ENCODE measurements at places on chromosomes 13 and 19.
A peak's percentile ranks its signal among the peaks of the same experiment; 100 is the strongest.

DNA sequence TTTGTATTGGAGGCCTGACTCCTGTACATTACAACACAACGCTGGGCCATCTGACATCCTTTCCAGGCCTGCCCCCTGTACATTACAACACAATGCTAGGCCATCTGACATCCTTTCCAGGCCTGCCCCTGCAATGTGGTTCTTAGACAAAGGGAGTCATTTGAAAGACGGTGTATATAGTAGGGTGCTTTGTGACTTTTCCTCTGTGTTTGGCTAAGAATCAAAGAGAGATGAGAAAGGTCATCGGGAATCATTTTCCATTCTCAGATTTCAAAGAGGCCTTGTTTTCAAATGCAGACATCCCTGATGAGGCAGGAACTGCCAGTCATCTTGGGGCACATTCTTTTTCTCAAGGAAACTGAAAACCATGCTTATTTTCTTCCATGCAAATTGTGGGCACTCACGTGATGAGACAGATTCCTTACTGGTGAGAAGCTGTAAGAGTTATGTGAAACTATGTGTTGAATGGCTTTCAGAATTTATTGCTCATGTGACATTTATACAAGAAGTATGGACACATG, 551.6 kb downstream of the MYO16 start:
- DNase-seq = no peak

GRCh38 chr13:79448413-79448812, 32.5 kb upstream of the NDFIP2 start:
- DNase-seq = no peak

DNA sequence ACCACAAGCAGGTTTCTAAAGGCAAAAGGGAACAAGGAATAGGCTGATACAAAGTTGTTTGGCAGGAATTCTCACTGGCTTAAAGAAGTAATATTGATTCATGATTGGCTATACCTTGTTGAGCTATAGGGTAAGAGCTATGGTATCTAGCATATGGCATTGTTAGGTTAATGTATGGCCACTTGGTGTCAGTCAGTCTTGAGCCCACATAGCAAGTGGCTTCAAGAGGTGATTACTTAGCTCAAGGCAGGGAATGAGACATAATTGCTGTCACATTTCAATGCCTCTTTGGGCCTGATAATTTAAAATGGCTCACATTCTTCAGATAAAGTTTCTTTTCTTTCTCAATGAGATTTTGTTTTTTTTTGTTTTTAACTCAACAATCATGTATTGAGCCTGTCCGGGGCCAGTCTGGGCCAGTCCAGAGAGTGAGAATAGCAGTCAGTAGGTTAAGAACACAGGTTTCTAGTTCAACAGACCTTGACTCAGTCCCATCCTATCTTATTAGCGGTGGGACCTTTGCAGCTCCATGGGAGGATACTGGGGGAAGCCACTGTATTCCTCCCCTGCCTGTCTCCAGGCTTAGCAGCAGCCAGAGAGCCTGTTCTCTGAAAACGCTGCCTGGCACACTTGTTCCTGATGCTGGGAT, 45.8 kb upstream of the RCBTB2 start:
- DNase-seq = no peak

GRCh38 chr19:54606891-54607784, 13.7 kb downstream of the LILRA1 start:
- no peak for DNase-seq

GRCh38 chr13:114282041-114282670, 755 bp downstream of the UPF3A start:
- DNase-seq = peak; percentile 67

GRCh38 chr13:55553701-55554100, 1587.0 kb upstream of the PRR20A start:
- DNase-seq = no peak

DNA sequence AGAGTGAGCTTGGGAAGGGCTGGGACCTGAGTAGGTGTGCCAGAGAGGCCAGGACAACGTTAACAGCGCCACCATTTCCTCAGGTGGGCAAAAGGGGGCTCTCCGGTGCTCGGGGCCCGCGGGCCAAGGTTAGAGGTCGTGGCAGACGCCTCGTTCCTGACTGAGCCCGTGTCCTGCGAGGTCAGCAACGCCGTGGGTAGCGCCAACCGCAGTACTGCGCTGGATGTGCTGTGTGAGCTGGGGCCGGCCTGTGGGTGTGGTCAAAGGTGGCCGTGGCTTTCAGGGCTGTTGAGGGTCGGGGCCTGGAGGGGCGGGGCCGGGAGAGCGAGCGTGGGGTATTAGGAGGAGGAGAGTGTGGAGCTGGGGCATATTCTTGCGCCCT, 3.7 kb downstream of the KIRREL2 start:
- DNase-seq = no peak

DNA sequence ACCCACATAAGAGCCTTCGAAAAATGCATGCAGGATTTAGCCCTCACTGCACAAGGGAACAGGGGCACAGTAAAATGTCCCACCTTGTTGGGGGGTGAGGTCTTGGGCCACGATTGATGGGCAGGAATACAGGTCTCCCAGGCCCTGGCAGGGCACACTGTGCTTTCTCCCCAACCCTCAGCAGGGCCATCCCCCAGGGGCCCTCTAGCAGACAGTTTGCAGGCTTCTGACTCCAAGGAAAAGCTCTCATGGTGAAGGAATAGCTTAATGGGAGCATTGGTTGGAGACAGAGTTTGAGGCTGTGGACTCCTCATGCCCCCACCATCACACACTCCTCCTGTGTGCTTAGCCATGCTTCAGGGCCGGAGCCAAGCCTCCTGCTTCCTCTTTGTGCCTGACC, 484.6 kb downstream of the ZNF536 start:
- no peak for DNase-seq

GRCh38 chr19:33332248-33332647, 29.9 kb upstream of the CEBPA start:
- DNase-seq = no peak

- DNase-seq = peak; percentile 55
Observed at GRCh38 chr13:28636677-28637317, 22.1 kb upstream of the POMP start.

DNA sequence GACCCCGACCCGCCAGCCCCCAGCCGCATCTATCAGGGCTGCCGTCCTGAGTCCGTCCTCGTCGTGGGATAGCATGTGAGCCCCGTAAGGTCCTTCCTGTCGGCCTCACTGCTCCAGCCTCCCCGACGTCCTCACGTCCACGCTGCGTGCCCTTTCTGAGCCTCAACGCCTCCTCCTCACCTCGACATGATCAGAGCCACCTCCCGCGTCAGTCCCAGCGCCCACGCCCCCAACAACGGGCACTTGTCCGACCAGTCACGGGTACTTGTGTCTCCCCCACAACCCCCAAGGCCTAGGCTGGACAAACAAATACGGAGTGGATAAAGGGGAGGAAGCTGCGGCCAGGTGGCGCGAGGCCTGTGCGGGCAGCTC, 665 bp downstream of the ZNF497 start:
- DNase-seq = peak; percentile 44

GRCh38 chr19:13031917-13032623, 36.8 kb downstream of the NFIX start:
- no peak for DNase-seq

DNA sequence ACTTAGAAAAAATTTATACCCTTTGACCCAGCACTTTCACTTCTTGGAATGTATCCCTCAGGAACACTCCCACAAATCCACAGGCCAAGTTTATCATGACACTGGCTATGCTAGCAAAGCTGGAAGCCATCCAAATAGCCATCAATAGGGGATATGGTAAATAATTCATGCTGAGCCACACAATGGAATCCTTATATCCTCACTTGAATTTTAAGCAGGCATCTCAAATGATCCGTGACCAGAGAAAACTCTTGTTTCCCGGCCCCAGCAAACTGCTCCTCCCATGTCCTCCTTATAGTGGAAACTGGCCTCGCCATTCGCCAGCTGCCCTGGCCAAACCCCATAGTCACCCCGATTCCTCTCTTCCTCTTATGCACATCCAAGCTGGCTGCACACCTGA, 37.6 kb downstream of the GRIK5 start:
- no peak for DNase-seq

GRCh38 chr13:98783856-98784478, 31.5 kb upstream of the SLC15A1 start:
- DNase-seq = no peak

GRCh38 chr13:45879666-45880065, 28.1 kb upstream of the SIAH3 start:
- DNase-seq = no peak

DNA sequence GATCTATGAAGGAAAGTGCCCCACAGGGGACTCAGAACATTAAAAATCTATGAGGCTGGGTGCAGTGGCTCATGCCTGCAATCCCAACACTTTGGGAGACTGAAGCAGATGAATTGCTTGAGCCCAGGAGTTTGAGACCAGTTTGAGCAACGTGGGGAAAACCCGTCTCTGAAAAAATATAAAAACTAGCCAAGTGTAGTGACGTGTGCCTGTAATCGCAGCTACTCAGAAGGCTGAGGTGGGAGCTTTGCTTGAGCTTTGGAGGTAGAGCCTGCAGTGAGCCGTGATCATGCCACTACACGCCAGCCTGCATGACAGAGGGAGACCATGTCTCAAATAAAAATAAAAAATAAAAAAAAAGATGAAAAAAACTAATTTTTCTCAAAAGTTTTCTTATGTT, 1070.6 kb downstream of the PCDH9 start:
- no peak for DNase-seq

GRCh38 chr13:46176756-46177155, 5.2 kb downstream of the LCP1 start:
- DNase-seq = peak; percentile 10

DNA sequence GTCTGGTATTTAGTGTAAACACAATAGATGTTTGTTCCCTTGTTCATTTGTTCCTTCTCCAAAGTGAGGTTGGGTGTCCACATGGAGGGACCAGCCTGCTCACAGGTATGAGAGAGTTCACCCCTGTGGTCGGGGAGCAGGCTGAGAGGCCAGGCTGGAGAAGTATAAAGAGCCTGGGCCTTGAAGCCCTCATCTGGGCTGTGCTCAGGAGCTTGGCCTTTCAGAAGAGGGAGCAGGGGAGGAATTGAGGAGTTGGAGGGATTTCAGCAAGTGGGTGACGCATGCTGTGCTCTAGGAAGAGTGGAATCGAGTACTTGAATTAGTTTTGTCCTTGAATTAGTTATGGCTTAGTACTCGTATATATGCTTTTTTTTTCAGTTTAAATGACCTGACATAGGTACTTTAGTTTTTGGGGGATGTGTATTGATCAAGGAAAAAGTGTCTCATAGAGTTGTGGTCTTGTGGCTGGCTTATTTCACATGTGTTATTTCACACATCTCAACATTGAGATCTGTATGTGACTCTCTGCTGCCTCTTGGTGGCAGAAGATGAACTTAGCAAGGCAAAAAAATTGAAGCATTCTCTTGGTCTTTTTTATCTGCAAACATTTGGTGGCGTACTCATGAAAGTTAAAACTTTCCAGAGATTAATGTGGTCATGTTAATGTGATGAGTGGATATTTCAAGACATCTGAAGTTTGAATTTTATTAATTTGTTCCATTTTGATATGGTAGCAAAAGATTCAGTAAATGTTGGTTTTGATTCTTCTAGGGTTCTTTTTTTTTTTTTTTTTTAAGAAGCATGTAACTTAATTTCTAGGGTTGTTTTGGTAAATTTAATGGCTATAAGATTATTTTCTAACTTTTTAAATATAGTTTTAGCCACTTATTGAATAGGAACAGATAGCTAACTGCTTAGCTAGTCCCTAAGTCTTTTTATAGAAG, 54.3 kb downstream of the SLAIN1 start:
- peak; percentile 49 for DNase-seq

DNA sequence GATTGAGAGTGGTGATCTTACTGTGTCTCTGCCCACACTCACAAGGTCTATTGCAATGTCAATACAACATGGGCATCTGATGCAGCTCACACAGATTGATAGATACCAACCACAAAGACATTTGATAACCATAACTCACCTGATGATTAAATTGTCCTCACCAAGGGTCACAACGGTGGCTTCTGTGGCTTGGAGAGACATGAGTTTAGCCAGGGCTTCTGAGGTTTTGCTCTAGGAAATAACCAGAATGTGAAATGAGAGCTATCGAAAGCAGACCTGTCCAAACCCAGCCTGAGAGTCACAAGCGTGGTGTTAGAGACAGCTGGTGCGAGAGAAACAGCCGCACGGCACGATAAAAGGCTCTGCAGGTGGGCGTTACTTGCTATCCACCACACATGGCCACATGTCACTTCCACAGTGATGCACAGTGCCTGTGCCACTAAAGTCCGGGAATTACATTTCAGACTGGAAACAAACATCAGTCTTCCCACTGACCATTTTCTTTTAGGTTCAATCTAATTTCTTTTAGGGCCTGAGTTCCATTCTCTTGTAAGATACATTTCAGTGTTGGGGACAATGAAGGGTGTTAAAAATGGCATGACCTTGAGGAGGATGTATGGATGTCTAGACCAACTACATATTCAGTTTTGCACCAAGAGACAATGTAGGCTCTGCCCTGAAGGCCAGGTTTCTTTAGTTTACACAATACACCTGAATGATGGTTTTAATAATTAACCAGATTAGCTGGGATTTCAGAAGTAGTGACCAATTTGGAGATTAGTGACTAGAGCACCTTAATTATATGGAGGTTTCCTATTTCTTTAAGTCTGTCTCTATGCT, 53.7 kb downstream of the ATP7B start:
- no peak for DNase-seq

- no peak for DNase-seq
Observed at GRCh38 chr13:86378628-86379027, 579.4 kb upstream of the SLITRK6 start.

DNA sequence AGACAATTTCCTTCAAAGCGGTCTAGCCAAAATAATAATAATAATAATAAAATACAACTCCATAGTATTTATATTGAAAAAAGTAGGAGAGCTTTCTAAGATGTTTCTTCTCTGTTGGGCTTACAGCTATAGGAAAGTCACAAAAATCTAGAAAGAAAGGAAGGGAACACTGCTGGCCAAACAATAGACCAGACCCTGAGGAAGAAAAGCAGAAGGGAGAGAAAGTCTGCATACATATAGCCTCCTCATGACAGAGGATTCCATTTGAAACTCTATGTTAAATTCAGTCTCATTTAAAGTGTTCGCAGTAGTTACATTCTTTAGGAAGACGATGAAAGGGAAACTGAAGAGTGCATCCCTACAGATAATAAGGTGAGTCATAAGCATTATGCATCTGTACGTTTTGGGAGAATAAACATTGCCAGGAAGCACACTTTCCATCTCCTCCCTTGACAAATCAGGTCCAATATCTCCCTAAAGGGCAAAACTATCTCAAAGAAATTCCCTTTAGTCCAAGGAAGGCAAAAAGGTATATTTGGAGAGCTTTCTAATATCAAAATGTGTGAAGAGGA, 86.5 kb downstream of the PCDH9 start:
- DNase-seq = no peak

DNA sequence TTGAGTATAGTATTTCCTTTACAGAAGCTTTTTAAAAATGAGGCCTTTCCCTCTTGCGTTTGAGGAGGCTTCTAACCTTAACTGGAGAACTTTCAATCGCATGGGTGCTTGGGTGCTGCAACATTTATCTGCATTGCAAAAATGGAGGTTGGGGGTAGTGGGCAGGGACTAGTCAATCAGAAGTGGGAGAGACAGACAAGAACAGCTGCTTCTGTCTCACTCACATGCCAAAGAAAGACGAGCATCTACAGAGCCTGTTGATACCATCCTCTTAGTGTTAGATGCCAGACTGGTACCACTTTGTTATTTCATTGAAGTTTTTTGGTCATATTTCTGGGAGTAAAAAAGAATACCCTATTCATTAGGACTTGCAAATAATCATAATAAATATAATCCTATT, 1292.2 kb downstream of the UQCRFS1 start:
- DNase-seq = no peak

- DNase-seq = no peak
Observed at GRCh38 chr13:106797081-106797640, 229.2 kb upstream of the ARGLU1 start.

Data from germinal center (tissue), 1 donor.